ENCODE measurements at places on chromosomes 6 and 20. TPM values are rescaled to one million over a fixed set of nuclear protein-coding genes. Genes with fewer than 3 reads are reported as not detected.

Gene SNX14
- 96.1 TPM for total RNA-seq

Gene GGT7
- total RNA-seq: 5.7 TPM

Gene ADGRF1
- total RNA-seq: not detected

Gene HUS1B
- total RNA-seq: 0.17 TPM

Gene ID4
- not detected for total RNA-seq

Gene BPIFB1
- total RNA-seq: not detected

Gene WFDC5
- total RNA-seq: not detected

Gene DDRGK1
- total RNA-seq: 52.6 TPM

Gene LHFPL5
- 0.17 TPM for total RNA-seq

Gene CENPQ
- 30.0 TPM for total RNA-seq

Gene TREML1
- not detected for total RNA-seq

Gene DIDO1
- total RNA-seq: 33.1 TPM

Gene VEGFA
- total RNA-seq: 326 TPM

Gene ARFGEF3
- total RNA-seq: under 0.01 TPM

Gene GTSF1L
- total RNA-seq: not detected

Gene MEP1A
- not detected for total RNA-seq

Gene ENPP3
- total RNA-seq: not detected

Gene BPI
- not detected for total RNA-seq

Gene RBM24
- 60.7 TPM for total RNA-seq

Gene PNPLA1
- not detected for total RNA-seq

Gene SLC22A1
- 0.19 TPM for total RNA-seq

Gene PLCB4
- 5.7 TPM for total RNA-seq

All from LHCN-M2 (cell line).